NCI-H69 (cell line): ENCODE measurements at places on chromosomes 6 and 20.

- no peak for DNase-seq
Measured at GRCh38 chr20:50020288-50020687, 37.5 kb downstream of the SNAI1 start.

DNA sequence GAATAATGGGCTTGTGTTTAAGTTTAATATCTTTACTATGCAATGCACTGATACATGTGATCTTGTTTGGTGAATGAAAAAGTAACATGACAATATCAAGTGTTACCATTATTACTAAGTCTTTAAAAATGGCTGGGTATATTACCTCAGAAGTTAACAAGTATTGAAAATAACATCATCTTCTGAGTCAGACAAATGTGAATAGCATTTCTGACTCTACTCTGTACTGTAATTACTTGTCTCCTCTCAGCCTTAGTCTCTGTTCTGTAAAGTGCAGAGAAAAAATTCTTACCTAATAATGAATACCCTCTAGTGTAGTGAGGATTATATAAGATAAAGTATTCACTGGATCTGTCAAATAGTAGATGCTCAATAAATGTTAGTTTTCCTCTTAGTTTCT lies 47.0 kb upstream of the GCLC start:
- DNase-seq: no peak

DNA sequence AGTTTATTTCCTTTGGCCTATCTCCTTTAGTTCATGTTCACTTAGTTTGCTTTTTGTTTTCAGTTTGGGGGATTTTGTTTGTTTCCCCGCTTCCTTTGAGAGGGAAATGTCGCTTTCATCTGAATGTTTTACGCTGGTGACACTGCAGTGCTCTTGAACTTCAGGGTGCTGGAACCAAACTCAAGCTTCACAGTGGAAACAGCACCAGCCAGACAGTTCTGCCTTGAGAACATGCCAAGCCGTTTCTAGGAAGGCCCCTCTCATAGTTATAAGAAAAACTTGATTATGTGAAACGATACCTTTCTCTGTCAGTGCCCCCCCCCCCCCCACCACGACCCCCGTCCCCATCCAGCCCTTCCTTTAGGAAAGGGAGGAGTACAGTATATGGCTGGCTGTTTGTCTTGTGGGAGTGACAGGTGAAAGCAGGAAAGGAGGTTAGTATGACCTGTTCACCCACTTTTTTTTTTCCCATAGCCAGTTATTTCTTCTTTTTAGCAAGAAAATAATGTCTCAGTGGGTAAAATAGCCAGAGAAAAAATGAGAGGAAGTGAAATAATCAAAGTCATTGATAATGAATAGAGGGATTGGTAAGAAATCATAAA lies 130.1 kb downstream of the LRRC1 start:
- DNase-seq: no peak

GRCh38 chr6:37162740-37163139 lies 7.2 kb upstream of the PIM1 start:
- no peak for DNase-seq

GRCh38 chr6:139099984-139100383 lies 34.9 kb upstream of the HECA start:
- no peak for DNase-seq

DNA sequence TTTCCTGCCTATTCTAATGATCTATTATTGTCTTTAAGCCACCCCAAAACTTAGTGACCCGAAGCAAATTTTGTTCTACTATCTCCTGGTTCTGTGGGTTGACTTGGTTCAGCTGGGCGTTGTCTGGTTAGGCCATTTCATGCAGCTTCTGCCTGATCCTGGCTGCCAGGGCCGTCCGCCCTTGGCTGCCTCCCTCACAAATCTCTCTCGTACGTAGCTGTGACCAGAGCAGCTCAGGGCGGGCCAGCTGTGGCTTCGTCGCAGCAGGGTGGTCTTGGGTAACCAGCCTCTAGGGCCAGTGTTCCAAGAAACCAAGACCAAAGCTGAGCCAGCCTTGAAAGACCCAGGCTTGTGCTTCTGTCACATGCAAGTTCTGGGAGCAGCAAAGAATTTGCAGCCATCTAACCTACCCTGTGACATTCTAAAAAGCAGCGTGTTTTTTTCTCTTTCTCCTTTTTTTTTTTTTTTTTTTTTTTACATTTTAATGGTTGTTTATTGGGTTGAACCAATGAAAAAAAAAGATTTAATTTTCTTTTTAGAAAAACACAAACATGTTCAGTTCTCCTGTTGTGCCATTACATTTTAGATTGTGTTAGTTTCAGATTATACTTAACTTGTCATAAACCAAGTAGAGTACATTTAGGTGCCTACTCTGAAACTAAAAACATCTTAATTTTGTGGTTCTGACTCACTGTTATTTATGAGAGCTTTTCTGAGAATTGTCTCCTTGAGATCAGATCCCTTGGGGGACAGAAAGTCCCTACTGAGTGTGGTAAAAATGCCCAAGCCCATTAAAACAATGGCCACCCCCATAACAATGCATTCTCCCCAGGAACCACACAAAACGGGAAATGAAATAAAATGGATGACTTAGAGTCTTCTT lies 83.9 kb downstream of the ZDHHC14 start:
- no peak for DNase-seq
